Esophagus mucosa (tissue), 1 donor: ENCODE measurements at places on chromosomes 6 and 20. TPM values are rescaled to one million over a fixed set of nuclear protein-coding genes. Genes with fewer than 3 reads are reported as not detected.
A peak's percentile ranks its signal among the peaks of the same experiment; 100 is the strongest.

Gene CRYBG1
- 124 TPM for total RNA-seq

Gene TAGAP
- total RNA-seq = 0.92 TPM

Gene TAAR8
- not detected for total RNA-seq

Gene SYNDIG1
- 0.08 TPM for total RNA-seq

Gene BAK1
- total RNA-seq = 33.5 TPM

Gene PTK6
- total RNA-seq = 92.7 TPM

Gene WFDC12
- total RNA-seq = 5.1 TPM

Gene SSTR4
- total RNA-seq = not detected

Gene CD93
- 7.9 TPM for total RNA-seq

Gene COL11A2
- total RNA-seq = 0.32 TPM

Gene KIF25
- total RNA-seq = not detected

- peak; percentile 82 for ATAC-seq
Observed at GRCh38 chr20:62598761-62599194, 43.5 kb upstream of the SLCO4A1 start.

DNA sequence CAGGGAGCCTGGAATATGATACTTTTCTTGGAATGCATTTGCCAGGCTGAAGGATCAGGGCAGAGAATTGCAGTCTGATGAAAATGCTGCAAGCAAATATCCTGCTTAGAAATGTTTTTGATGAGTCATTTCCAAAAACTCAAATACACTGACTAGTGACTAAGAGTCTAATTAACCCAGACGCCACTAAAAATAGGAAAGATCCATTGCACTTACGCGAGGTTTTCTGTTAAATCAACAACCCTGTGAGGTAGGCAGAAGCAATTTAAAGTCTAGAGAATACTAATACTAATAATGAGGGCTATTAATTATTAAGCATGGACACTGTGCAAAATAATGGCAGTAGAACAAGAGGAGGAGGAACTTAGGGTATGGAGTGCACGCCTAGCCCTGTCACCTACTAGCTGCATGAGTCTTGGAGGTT, 130.1 kb upstream of the DOK5 start:
- no peak for ATAC-seq

- no peak for ATAC-seq
Observed at GRCh38 chr6:157906537-157907061, 75.1 kb upstream of the SYNJ2 start.

- ATAC-seq = no peak
Observed at GRCh38 chr6:39182604-39183003, 46.7 kb downstream of the KCNK5 start.

DNA sequence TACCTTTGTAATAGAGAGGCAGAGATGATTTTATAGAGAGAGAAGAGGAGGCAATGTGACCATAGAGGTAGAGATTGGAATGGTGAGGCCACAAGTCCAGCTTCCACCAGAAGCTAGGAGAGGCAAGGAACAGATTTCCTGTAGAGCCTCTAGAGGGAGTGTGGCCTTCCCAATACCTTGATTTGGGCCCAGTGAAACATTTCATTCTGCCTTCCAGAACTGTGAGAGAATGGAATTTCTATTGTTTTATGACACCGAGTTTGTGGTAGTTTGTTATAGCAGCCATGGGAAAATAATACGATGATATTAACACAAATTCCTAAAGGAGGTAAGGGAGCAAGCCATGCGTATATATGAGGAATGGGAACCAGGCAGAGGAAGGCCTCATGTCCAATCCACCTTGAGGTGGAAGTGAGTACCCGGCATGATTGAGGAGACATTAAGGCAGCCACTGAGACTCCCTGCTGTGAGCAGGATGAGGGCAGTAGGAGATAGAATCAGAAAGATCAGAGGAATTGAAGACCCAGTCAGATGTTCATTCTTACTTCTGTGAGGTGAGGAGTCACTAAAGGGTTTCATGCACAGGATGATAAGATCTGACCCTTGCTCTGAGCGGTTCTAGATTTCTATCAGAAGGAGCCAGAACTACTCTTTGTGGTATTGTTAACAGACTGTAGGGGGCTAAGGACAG, 636.3 kb upstream of the IMPG1 start:
- no peak for ATAC-seq

DNA sequence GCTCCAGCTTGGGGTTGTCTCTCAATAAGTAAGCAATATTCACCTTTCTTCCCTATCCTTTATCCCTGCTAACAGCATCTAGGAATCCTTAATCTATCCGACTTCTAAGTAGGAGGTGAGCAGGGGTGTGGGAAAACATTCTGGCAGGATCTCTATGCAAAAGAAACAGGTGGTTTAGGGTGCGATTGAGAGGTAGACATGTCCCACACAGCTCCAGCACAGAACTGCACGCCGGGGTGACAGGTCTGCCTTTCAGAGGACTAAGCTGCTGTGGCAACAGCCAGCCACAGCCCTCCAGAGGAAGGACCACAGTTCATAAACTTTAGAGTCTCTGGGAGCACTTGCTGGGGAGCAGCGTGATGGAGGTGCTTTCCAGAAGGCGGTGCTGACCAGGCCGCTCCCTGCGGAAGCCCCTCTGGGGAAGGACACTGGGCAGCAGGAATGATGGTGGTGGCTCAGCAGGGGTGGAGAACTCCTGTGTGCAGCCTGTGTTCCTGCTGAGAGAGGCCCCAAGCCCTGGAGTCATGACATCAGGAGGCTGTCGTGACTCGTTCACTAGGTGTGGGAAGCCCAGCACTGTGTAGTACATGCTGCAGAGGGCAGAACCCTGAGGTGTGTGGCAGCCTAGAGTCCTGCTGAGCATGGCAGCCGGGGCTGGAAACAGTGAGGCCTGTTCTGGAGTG, 509.6 kb downstream of the PRKN start:
- no peak for ATAC-seq

DNA sequence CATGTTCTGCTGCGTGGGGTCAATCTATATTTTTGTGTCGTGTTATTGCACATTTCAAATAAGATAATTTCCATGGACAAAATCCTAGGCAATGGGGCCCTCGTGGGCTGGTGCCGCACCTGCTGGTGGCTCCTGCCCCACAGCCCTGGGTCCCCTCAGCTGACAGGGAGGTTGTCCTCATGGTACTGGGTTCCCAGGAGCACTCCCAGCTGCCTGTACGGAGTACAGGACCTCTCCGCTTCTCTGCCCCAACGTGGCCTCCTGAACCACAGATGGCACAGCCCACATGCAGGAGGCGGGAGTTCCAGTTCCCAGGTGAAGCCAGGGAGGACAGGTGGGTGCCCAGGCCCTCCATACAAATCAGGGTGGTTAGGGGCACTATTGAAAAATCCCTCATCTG, 243.5 kb downstream of the SMOC2 start:
- no peak for ATAC-seq

DNA sequence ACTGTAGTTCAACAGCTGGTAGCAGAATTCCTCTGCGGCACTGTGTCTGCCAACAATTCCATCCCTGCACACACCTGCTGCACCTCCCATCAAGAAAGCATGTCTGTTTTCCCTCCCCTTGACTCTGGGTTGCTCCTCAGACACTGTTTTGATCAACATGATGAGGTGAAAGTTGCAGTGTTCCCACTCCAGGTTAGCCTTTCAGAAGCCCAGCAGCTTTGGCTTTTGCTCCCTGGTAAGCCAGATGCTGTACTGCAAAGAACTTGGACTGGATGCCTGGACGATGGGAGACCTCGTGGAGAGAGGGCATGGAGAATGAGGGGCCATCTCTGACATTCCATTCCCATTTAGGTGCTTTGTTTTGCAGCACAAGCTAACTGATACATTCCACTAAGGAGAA, 79.1 kb upstream of the MAFB start:
- ATAC-seq = no peak

DNA sequence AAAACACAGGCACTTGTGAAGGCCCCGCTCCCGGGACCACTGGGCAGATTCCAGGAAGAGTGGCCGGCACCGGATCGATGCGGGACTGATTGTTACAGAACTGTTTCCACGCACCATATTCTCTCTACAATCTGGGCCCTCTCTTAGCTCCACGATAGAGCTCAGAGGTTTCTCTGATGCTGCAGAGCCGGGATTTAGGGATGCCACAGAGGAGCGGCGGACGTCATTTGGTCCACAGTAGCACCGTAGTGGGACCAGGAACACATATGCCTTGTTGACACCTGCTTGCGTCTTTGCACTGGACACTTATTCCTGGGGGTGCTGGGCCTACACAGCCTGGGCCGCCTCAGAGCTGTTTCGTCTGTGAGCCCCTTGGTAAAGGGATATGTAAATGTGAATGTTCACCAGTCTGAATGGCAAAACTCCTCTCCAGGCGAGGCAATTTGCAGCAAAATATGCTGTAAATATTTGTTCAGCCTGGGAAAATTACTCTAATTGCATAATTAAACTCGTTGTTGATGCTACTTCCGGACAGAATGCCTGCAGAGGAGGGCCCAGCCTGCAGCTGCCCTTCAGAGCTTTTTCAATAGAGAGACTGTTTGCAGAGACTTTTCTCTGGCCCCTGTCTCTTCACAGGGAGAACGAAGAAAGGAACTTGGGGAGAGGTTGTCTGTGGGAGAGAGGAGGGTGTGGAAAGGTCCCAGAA, 9.4 kb downstream of the PCK1 start:
- ATAC-seq = no peak

GRCh38 chr6:107991772-107992550, 34.0 kb upstream of the SEC63 start:
- ATAC-seq = peak; percentile 68

GRCh38 chr6:79821859-79822258, 125.5 kb downstream of the ELOVL4 start:
- ATAC-seq = no peak

DNA sequence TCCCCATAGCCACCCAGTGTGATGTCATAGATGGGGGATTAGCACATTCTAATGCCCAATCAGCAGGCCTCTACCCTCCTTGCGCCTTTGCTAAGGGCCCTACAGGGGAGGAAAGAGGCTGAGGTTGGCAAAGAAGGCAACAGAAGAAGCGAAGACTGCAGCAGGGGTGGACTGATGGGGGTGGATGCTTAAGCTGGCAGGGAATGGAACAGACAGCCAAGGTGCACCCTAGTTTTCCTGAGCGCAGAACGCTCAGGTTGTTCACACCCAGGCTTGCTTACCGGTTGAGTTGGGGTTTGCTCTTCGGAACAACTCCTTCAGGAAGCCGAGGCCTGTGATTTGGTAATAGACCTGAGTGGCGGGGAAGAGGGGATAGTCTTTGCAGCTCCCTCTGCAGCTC, 12.7 kb downstream of the MRPS18A start:
- no peak for ATAC-seq

- ATAC-seq = no peak
Observed at GRCh38 chr6:14254505-14254904, 136.9 kb downstream of the CD83 start.

- no peak for ATAC-seq
Observed at GRCh38 chr6:168009331-168009730, 11.9 kb downstream of the KIF25 start.

- no peak for ATAC-seq
Observed at GRCh38 chr6:33053230-33053629, 20.2 kb downstream of the HLA-DPA1 start.

DNA sequence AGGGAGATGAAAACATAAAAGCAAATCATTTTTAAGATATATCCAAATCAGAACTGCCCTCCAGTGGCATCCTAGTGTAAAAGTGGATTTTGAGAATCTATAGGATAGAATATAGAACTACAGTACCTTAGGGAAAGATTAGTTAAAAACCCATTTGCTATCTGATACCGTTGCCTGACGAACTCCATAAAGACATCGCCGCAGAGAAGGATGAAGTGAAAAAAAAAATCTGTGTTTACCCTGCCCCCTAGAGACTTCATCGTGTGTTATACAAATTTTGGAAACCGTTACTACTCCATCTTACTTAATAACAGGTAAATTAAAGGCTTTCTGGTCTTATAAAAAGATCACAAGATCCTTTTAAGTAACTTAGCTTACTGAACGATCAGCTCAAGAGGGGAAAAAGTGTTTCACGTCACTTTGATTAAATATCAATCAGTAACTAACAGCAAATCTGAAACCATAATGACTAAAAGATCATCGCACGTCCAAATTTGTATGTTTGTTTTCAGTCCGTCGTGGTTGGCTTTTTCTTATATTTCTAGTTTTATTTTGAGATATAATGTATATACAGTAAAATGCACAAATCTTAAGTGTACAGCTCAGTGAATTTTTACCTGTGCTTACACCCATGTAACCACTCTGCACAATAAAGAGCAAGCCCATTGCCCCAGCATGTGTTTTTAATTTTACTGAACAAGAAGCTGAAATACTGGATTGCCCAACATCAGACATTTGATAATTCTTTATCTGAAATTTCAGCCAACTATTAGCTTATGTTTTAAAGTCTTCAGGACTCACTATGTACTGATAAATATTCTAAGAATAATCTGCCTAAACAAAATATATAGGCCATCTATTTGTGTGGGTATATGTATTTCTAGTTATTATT, 881 bp upstream of the MCM3 start:
- no peak for ATAC-seq

GRCh38 chr20:1824834-1825233, 70.4 kb upstream of the SIRPA start:
- ATAC-seq = no peak

GRCh38 chr6:29927275-29927569, 15.1 kb upstream of the HLA-A start:
- no peak for ATAC-seq

- ATAC-seq = no peak
Observed at GRCh38 chr6:122431780-122432179, 32.3 kb downstream of the HSF2 start.

GRCh38 chr20:63101781-63102720, 95.3 kb upstream of the BHLHE23 start:
- ATAC-seq = peak; percentile 49

DNA sequence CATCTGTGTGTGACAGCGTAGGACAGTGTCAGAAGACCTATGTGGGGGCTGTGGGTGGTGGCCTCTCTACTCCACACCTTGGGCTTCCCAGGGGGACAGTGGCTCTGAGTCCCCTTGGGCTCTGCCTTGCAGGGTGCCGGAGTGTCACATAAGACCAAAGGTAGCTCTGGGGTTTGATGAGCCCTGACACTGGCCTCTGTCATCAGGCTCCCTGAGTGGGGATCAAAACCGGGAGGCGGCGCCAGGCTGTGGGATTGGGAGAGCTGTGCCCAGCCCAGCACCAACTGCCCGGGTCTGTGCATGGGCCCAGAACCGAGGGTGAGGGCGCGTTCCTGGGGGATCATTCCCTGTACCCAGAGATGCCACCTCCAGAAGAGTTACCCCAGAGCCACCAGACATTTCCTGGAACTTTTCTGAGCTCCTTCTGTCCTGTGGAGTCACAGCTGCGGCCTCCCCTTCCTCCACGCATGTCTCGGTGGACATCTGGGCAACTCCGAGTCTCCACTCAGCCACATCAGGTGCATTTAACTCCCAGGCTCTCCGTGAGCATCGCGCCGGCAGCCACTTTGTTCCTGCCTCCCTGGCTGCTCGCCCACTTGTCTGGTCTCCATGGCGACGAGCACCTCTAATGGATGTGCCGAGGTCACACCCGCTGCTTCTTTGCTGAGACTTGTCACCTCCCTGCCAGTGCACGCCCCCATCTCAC, 94.7 kb downstream of the TMEM242 start:
- ATAC-seq = no peak
